Fibroblast of skin of left quadriceps (primary cell): ENCODE measurements at places on chromosomes 7 and 10.

DNA sequence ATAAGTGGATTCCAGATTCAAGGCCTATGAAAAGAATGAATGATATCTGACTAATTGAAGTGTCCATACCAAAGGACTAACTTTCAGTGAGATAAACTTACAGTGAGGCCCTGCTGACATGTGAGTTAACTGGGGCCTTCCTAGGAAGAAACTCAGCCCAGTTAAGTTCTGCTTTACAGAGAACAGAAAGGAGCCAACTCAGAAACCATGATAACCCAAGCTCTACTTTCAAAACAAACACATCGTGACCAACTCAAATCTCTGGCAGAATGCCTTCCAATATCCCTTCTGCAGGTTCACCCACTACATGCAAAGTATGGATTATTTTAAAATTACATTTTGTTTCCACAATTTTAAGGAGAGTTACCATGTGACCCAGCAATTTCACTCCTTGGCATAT, 75.8 kb upstream of the MRLN start:
- DNase-seq = no peak

DNA sequence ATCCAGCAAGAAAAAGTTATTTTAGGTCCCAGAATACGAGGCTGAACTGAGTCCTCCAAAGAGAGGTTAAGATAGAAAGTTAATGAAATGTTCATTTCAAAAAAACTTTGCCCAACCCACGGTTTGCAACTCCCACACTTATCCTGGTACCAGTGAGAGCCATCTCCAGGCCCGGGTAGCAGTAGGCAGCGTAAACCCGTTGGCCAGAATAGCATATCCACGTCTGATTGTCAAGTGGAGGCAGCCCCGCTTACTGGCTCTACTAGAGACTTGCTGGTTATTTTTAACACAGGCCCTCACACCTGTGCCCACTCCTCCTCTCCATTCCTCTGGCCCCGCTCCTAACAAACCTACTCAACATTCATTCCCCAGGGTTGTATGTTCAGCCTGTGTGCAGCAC, 109.7 kb downstream of the HIP1 start:
- no peak for DNase-seq

DNA sequence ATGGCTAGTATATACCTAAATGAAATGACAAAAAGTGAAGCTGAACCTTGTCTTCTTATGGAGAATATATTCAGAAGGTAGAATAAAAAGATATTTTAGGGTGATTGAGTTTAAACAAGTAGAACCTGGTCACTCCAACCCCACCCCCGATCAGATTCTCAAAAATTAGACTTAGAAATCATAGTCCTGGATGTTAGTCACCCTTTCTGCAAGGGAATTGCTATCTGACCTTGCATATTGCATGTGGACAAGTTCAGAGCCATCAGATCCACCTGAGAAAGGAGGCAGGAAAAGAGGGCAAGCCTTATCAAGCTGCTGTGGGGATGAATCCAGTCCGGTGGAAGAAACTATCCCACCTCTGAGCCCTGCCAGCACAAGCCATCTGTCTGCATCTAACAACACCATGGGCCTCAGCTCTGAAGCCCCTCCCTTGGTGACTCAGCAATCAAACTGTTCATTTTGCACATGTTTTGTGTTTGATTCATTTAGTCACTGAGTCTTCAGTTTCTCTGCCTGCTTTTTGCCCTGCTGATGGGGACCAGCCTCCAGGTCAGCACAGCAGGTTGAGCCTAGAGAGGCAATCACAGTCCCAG, 727.3 kb downstream of the AUTS2 start:
- DNase-seq = peak; percentile 72

DNA sequence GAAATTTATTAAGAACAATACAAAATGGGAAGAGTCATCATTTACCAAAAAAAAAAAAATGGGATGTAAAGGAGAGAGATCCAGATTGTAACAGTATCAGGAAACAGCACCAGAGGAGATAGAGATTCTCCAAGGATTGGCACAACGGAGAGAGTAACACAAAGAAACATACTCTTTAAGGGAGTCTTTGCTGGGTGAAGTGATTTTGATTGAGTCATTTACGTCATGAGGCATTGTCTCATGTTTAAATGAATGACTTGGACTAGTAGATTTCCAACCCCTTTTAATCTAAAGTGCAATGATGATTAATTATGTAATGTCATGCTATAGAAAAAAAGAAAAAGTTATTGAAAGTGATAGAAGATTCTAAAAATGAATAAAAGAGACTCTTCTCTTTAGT, 68.8 kb downstream of the ITGB8 start:
- no peak for DNase-seq

DNA sequence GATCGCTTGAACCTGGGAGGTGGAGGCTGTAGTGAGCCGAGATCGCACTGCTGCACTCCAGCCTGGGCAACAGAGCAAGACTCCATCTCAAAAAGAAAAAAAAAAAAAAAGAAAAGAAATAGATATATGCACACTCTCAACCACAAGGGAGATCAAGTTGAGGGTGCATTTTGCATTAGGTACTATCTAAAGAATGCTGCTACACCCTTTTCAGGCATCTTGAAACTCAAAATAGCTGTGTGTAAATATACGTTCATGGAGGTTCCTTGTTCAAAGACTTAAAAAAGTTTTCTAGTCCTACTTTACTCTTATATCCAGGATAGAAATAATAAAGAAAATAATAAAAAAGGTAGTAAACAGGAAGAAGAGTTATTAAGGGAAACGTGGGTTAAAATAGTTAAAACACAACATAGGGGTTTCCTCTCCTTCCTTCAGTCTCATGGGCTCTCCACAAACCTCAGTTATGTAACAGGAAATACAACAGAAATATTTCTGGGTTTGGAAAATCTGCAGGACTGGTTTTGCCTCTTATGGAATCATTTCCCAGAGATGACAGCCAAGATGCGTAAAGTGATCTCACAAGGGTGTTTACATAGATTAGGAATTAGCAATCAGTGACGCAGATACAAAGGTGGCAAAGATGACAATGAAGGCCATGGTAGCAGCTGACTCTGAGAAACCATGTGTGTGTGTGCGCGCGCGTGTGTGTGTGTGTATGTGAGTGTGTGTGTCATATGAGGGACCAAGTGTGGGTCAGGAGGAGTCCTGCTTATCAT, 15.1 kb downstream of the STEAP4 start:
- DNase-seq = no peak

DNA sequence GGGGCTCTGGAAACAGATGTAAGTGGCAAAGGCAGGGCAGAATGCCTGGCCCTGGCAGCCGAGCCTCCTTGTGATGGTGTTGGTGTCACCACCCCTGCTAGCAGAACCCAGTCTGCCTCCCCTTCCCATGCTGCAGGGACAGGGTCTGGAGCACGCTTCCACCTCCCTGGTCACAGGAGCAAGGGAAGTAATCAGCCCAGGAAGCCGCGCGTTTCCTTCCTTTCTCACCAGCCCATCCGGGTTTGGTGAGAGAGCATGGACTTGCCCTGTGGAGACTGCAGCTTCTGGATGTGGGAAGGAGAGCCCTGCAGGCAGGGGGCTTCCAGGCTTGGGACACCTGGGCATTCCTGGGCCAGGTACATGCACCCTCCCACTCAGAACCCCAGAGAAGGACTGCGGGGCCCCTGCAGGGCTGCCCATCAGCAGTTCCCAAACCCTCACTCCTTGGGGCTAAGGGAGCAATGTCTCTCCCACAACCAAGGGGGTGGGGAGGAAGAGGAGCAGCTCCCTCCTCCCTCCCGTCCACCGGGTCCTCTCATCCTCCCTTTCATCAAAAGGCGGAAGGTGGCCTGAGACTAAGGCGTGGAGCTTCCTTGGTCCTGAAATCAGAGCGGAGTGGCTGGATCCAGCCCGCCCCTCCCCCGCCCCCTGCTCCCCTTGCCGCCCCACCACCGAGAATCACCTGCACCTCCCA, 1.8 kb downstream of the MMRN2 start:
- DNase-seq = no peak
